Stimulated activated CD4-positive, alpha-beta T cell treated with anti-CD3 and anti-CD28 coated beads, Interleukin-12 subunit alpha, Interleukin-12 subunit beta, amount 100 ng/mL, for 48 hours (primary cell): ENCODE measurements at places on chromosomes 7 and 10.
A peak's percentile ranks its signal among the peaks of the same experiment; 100 is the strongest.

DNA sequence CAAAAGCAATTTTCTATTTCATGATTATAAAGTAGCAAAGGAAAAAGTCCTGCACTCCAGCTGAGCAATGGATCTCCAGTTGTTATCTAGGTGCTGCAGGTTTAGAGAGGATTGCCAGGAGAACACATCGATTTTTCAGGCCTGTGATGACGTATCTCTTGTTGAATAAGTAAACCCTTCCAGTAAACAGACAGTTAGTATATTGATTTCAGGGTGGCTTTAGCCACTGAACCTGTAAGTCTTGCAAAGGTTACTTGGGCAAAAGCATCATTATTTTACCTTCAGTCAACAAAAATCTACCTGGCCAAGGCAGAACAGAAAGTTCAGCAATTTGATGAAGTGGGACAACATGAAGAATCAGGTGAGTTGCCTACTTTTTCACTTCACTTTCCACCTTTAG lies 12.3 kb downstream of the EGFR start:
- no peak for DNase-seq

- DNase-seq: no peak
Observed at GRCh38 chr7:42479452-42479815, 242.4 kb upstream of the GLI3 start.

DNA sequence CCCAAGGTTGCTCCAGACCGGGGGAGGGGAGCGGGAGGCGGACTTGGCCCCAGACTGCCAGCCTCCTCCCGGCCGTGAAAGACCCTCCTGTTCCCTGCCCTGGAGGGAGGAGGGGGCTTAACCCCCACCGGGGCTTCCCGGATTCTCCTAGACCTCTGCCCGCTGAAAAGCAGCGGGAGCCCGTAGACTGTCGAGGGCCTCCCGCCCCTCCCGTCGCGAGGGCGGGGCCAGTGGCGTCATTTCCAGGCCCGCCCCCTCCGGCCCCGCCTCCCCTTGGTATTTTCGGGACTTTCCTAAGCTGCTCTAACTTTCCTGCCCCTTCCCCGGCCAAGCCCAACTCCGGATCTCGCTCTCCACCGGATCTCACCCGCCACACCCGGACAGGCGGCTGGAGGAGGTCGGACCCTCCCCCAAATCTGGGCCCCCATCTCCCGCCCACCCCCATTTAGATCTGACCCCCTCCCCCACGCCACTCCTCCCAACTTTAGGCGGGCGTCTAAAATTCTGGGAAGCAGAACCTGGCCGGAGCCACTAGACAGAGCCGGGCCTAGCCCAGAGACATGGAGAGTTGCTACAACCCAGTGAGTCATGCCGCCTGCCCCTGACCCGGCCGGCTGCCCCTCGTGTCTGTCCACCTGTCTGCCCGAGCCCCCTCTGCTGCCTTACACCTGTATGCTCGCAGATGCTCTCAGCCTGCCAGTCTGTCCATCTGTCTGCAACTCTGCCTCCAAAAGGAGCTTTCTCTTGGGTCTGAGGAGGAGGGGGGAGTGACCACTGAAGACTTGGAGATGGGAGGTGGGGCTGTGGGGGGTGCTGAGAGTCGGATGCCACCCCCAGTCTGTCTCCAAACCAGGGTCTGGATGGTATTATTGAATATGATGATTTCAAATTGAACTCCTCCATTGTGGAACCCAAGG lies at the start of gene NFKB2:
TSS of gene NFKB2 (plus strand) at position 306 of the 917 bp plus-strand sequence. CDS start at position 561, 255 bp downstream.
- DNase-seq: peak; percentile 87

- DNase-seq: no peak
Observed at GRCh38 chr7:101094376-101094775, 9.1 kb downstream of the TRIM56 start.

DNA sequence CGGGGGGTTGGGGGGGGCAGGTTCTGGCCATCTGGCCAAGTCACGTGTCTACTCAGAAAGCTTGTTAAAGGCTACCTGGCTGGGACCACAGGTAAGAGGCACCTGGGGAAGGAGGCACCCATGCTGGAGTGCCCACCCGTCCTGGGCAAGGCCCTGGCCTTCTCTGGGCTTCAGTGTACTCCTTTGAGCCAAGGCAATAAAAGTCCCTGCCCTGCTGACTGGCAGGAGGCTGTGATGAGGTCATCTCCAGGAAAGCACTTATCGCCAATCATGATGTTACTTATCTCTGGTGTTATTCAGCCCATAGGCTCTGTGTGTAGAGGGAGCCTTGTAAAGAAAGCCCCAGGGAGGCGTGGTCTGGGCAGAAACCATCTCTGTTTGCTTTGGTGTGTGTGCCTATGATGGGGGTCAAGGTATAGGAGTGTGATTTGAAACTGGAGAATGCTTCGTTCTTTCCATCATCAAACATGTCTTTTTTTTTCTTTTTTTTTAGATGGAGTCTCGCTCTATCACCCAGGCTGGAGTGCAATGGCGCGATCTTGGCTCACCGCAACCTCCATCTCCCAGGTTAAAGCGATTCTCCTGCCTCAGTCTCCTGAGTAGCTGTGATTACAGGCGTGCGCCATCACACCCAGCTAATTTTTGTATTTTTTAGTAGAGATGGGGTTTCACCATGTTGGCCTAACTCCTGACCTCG lies 2.5 kb upstream of the CLDN4 start:
- no peak for DNase-seq

- no peak for DNase-seq
Observed at GRCh38 chr10:44966816-44967509, 7.4 kb downstream of the RASSF4 start.

DNA sequence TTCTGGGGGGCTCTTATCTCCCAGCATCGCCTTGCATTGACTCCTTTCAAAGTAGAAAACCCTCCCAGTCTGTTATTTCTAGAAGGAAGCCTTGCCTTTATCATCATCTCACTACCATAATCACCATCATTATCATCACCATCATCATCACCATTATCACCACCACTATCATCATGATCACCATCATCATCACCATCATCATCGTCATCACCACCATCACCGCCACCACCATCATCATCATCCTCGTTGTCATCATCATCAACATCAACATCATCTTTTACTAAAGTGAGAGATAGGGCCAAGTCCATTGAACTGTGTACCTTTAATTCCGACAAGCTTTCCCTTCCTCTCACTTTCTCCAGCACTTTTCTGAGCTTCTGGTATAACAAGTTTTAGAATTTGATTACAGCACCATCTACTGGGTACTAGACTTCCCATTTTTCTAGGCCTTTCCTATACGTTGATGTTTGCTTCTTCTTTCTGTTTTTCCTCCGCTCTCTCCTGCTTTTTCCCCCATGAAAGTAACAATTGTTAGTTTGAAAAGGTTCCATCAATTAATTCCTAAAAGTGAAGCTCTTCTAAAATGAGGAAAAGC lies 226.4 kb downstream of the BUB3 start:
- no peak for DNase-seq

DNA sequence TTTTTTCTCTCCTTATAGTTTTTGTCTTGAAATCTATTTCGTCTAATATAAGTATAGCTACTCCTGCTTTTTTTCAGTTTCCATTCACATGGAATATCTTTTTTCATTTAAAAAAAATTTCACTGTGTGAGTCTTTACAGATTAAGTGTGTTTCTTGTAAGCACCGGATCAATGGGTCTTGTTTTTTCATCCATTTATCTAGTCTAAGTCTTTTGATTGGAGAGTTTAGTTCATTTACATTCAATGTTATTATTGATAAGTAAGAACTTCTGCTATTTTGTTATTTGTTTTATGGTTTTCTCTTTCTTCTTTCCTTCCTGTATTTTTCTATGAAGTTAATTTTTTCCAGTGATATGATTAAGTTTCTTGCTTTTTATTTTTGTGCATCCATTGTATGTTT lies 216.7 kb upstream of the CNTNAP2 start:
- no peak for DNase-seq

- no peak for DNase-seq
Observed at GRCh38 chr10:94105226-94105625, 111.5 kb downstream of the PLCE1 start.

DNA sequence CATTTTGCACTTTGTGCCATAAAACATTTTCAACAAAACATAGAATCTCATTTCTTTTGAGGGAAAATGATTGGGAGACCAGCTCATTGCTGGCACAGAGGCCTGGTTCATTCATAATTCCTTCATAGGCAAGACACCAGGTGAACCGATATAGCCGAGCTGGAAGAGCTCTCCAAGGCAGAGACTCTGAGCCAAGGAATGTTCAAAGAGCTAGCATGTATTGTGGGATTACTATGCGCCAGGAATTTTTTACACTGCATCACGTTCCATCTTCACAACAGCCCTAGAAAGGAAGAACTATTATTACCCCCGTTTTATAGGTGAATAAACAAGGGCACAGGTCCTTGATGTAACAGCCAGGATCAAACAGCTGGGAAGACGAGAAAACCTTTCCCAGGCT lies 2.1 kb upstream of the IL6 start:
- DNase-seq: no peak

GRCh38 chr10:98257198-98257597 lies 10.8 kb downstream of the LOXL4 start:
- no peak for DNase-seq

DNA sequence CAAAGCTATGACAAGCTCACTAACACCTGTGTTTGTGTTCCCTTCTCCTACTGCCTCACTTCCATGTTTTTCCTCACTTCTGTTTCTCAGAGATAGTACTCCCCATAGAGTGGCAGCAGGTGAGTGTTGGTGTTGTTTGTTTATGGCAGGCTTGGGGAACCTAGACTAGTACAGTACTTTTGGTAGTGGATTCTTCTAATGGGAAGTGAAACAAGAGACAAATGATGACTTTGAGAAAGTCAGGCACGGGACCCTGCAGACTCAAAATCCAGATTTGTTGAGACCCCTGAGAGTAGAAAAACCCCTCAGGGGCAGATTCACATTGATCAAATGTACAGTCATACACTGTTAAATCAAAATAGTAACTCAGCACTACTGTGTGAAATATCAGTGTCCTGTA lies 6.4 kb upstream of the CFAP69 start:
- no peak for DNase-seq

GRCh38 chr10:69850440-69850839 lies 48.7 kb downstream of the COL13A1 start:
- no peak for DNase-seq

- DNase-seq: peak; percentile 0
Observed at GRCh38 chr7:151517601-151518104, 2.0 kb downstream of the RHEB start.

- DNase-seq: no peak
Observed at GRCh38 chr10:31341552-31341951, 22.5 kb downstream of the ZEB1 start.

GRCh38 chr10:49664006-49664841 lies 15.2 kb upstream of the C10orf53 start:
- DNase-seq: no peak

- no peak for DNase-seq
Observed at GRCh38 chr10:28903063-28903462, 225.7 kb downstream of the BAMBI start.
